NCI-H187 (cell line): ENCODE measurements at places on chromosomes 2 and 18.

GRCh38 chr2:128503399-128504245 is 185.0 kb upstream of the HS6ST1 start:
- DNase-seq = no peak

GRCh38 chr2:229775614-229776313 is 61.4 kb upstream of the DNER start:
- no peak for DNase-seq

- no peak for DNase-seq
Observed at GRCh38 chr18:10081492-10081891, 167.7 kb downstream of the VAPA start.

DNA sequence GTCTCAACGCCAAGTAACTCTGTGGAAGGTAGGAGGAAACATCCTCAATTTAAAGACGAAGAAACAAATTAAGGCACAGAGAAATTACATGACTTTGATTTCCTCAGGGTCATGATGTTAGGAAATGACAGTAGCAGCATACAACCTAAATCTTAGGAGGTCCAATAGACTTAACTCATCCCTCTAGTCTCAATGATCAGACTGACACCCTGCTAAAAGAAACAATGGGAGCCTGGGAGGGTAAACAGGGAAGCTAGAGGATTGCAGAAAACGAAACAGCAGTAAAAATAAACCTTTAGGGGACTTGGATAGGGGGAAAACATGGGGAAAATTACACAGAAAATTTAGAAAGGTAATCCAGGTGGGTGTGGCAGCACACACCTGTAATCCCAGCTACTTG is 56.0 kb downstream of the ROCK2 start:
- no peak for DNase-seq

GRCh38 chr2:71340176-71340575 is 8.6 kb downstream of the ZNF638 start:
- no peak for DNase-seq

DNA sequence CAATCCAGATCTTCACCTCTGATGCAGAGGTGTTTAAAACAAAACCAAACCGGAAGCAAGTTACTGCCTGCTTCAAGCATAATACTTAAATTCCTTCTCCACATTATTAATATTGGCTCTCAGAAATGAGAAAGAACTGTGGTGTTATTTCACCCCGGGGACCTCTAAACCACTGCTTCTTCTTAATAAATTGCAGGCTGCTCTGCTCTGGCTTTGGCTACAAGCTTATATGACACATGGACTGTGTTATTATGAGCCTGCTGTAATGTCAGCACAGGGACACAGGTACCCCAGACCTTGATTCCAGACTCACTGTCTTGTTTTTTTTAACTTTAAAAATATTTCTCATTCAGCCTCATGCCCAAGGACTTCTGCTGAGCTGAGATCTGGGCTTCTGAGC is 45.1 kb downstream of the ST6GAL2 start:
- DNase-seq = no peak

GRCh38 chr2:241904791-241905710 is 35.5 kb downstream of the RTP5 start:
- DNase-seq = no peak

- DNase-seq = no peak
Observed at GRCh38 chr2:151968770-151969470, 129.9 kb downstream of the CACNB4 start.

DNA sequence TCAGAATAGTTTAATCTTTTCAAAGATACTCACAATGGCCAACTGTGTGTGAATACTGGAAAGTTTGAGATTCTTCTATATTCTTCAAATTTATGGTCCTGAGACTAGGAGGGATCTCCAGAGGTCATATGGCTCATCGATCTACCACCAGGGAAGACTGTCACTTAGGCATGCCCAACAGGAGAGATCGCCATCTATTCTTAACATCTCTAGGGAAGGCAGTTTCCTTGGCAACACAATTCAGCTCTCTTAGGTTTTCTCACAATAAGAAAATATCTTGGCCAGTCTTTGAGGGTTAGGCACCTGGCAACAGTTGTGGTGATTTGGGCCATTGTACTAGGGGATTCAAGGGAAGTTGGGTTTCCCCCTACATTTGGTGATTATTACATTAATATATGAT is 107.2 kb downstream of the GALNT3 start:
- no peak for DNase-seq

GRCh38 chr2:171529914-171530313 is 7.6 kb downstream of the CYBRD1 start:
- DNase-seq = no peak

- no peak for DNase-seq
Observed at GRCh38 chr18:35478520-35479435, 19.0 kb downstream of the INO80C start.

DNA sequence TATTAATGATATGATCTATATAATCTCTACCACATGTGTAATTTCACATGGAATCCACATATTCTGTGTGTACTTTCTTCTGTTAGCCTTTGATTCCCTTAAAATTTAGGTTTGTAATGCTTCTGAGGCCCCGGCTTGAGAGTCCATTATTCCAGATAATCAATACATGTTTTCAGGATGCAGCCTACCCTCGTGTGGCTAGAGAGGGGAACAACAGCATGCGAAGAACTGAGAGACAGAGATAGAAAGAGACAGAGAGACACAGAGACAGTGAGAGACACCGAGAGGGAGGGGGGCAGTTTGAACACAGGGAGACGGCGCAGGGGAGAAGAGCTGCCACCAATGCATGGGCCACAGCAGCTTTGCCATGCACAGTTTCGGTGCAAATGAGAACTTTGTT is 185.4 kb downstream of the SNTG2 start:
- no peak for DNase-seq

DNA sequence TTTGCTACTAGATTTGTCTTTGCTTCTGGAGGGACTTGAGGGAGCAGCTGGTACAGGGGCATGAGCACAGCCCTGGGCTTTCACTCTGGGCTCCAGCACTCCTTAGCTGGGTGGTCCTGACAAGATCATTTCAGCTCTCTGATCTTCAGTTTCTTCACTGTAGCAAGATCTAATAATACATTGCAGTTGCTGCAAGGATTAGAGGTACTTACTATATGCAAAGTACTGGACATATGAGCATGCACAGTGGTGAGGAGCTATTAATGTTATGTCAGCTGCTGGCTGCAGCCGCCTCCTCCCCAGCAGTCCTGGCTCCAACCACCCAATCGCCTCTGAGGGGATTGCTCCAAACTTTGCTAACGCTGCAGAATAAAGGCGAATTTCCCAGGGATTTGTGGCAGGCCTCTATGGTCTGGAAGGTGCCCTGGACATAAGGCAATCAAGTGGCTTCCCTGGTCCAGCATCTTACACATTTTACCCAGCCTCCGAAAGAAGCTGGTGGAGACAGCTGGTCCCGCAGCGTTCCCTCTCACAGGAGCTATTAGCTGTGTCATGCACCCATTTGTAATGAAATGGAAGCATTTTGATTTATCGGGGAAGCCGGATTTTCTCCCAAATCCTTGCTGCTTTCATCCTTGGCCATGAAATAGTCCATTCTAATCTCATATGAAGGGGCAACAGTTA is 96.7 kb downstream of the RHOB start:
- DNase-seq = peak; percentile 77

- no peak for DNase-seq
Observed at GRCh38 chr18:3875376-3875775, 425.4 kb downstream of the TGIF1 start.

DNA sequence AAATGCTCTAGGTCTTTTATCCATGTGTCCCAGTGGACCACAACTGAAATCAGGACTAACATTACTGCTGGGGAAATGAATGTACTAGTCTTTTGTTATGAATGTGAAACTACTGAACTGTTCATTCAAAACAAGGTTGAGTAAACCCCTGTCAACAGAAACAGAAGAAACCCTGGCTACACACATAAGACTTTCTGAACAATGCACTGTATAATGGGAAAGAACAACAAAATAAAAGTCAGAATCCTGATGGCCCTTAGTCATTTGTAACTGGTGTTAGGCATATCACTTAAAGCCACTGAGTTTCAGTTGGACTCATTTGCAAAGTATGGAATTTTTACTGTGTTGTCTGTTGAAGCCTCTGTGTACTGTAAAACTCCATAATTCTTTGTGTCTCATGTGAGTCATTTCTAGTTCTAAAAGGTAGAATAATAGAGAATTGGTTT is 77.0 kb upstream of the UBXN4 start:
- DNase-seq = no peak

DNA sequence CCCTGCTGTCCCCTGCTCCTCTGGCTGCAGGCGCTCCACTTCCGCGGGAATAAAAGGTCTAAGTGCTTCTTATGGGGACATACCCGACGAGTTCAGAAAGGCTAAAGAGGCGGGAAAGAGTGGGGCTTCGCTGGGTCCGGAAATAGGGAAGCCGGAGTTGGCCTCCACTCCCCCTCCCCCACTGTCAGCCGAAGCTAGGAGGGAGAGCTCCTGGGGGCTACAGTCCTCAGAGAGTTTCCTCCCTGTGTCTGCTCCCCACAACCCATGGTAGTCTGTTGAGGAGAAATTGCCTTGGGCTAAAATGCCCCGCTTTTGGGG is 7.2 kb downstream of the GAD1 start:
- no peak for DNase-seq

DNA sequence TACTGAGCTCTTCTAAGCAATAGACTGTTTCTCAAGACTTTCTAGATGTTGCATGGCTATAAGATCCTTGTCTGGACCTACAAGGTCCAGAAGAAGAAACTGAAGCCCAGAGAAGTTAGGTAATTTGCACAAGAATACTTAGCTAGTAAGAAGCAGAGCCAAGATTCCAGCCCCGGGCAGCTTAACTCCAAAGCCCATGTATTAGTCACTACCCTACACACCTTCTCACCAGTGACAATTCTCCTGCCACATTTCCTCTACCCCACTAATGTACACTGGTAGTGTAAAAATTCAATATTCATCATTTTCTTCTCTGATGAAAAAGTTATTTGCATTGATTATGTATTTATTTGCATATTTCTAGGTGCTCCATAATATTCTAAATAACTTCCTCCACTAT is 95.5 kb upstream of the CREB1 start:
- DNase-seq = no peak

- DNase-seq = no peak
Observed at GRCh38 chr2:136000502-136000901, 15.1 kb upstream of the DARS1 start.

- no peak for DNase-seq
Observed at GRCh38 chr2:207182911-207183310, 17.2 kb upstream of the KLF7 start.

GRCh38 chr18:24006712-24007313 is 7.7 kb upstream of the TTC39C start:
- DNase-seq = no peak

DNA sequence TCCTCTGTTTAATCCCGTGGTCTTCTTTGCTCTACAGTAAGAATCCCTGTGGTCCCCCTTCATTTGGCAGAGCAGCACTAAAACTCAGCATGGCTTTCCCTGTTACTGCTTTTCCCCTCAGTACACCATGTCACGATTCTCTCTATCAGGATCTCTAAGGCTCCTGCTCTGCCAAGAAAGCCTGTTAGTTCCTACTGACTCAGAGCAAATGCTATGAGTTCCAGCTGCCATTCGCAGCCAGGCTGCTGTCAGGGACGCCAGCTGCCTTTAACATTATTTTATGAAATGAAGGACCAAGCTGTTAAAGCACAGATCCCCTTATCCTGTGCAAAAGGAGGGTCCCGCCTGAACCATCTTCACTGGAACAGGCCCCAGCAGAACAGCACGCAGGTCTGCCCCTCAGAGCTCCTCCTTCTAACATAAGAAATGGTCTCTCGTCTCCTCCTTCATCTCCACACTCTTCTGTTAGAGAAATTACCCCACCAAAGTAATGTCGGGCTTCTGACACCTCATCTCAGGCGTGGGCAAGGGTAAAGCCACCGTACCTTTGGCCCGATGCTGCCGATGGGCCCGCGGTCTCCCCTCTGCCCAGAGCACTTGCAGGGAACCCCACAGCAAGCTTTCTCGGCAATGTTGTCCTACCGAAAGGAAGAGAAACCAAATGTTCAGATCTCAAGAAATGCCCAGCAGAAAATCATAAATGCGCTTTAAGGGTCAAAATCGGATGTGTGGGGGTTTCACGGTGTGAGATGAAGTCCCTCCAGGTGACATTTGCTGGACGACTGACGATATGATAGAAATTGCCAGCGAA is 52.6 kb downstream of the COL6A3 start:
- DNase-seq = no peak

- no peak for DNase-seq
Observed at GRCh38 chr2:178043266-178043665, 29.3 kb downstream of the PDE11A start.

- DNase-seq = no peak
Observed at GRCh38 chr2:219056896-219057708, 3.6 kb downstream of the IHH start.

DNA sequence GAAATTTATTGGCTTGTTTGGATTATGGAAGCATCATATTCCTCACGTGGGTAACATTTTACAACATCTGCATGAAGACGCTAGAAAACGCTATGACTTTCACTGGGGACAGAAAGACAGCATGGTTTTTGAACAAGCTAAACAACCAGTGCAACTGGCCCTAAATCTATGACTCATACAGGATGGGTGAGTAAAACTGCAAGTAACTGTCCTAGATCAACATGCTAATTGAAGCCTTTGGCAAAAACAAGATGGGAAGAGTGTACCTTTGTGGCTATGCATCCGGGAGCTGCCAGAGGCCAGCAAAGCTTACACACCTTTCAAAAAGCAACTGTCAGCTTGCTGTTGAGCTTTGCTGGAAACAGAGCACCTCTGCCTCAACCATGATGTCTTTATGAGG is 1096.0 kb upstream of the DDX18 start:
- DNase-seq = no peak

DNA sequence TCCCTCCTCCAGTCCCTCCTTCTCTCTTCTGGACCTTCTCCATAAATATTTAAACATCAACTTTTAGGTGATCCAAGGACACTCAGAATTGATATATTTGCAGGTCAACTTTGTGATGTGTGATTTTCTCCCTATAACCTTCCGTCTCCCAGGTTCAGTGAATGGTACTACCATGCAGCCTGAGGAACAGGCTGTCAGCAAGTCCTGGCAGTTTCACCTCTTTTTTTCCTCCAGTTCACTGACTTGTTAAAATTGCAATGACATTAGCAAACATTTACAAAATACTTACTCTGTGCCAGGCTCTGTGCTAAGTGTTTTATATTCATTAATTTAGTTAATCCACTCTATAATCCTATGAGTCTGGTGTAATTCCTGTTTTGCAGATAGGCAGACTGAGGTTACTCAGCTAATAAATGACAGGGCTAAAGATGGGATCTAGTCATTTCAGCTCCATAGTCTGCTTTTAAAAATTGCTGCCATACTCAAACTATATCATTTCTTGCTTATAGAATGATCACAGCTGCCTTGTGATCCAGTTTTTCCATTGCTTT is 7.9 kb downstream of the SLC3A1 start:
- DNase-seq = no peak

GRCh38 chr2:79219383-79219988 is 59.9 kb upstream of the REG3A start:
- no peak for DNase-seq

- no peak for DNase-seq
Observed at GRCh38 chr18:58449464-58449863, 179.4 kb downstream of the ALPK2 start.

GRCh38 chr18:34550902-34551301 is 159.2 kb upstream of the DTNA start:
- DNase-seq = no peak

GRCh38 chr18:3486512-3486911 is 36.5 kb downstream of the TGIF1 start:
- DNase-seq = no peak
